RWPE2 (cell line): ENCODE measurements at places on chromosomes 6 and 20.

DNA sequence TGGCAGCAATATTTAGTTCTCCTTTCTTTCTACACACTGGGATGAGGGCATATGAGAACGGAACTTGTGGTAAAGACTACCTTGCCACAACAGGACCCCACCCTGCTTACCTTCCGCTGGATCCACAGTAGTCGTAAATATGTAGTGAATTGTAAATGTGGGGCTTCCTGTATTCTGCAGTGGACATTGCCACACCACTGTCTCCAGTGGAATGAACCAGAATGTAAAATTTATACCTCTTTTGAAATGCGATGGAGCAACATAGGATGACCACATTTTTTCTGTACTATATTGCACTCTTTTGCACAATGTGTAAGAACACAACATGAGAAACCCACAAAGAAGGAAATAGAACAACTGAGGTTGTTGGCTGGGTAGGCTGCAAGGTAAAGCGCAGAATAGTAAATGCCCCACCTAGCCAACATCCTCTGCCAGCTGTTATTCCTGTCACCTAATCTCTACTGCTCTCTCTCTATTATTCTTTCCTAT, 16.1 kb upstream of the RIPOR2 start:
- DNase-seq, result no peak

DNA sequence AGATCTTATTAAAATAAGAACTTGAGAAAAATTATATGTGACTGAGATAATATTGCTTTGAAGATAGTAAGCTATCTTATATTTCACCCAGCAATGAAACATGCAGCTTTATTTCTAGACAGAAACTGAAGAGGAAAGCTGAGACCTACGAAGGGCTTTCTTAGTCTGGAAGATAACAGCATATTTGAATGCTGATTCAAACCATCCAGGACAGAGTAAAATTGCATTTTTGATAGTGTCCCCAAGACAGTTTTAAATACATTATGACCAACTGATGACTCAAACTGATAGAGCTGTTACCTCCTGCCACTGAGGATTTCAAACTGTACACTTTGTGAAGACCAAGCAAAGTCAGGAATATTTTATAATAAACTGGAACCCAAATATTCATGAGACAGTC, 409.6 kb downstream of the GRIK2 start:
- DNase-seq, result no peak

DNA sequence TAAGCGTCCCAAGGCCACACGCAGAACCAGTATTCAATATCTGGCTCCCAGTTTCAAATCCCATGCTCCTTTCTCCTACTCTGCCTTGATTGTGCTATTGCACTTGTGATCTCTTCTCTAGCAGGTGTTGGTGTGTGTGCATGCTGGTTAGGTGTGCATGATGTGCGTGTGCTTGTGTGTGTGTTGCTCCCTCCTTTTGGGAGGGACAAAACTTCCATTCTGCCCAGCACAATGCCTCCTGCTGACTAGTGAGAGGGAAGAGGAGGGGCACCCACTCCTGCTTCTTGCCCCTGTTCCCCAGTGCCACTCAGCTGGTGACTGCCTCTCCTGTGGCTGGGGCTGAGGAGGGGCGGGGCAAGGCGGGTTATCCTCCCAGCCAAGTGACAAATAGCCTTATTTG, 19.7 kb downstream of the CD40 start:
- no peak for DNase-seq

- DNase-seq, result no peak
Measured at GRCh38 chr6:28856620-28857005, 67.2 kb downstream of the TRIM27 start.

- DNase-seq, result no peak
Measured at GRCh38 chr20:53342429-53342828, 251.2 kb downstream of the ZNF217 start.

- DNase-seq, result no peak
Measured at GRCh38 chr6:156885562-156885961, 108.4 kb downstream of the ARID1B start.
